ENCODE measurements at places on chromosomes 7 and 10. TPM values are rescaled to one million over a fixed set of nuclear protein-coding genes. Genes with fewer than 3 reads are reported as not detected.

Gene GJD4
- not detected for total RNA-seq

Gene OR2A12
- not detected for total RNA-seq

Gene GIGYF1
- total RNA-seq: 53.9 TPM

Gene TSPAN13
- total RNA-seq: 2.0 TPM

Gene EVX1
- total RNA-seq: not detected

Gene OR2A5
- total RNA-seq: not detected

Gene SPDYE16
- total RNA-seq: 0.14 TPM

Gene CAMK2G
- 26.4 TPM for total RNA-seq

Gene MUC12
- total RNA-seq: 0.85 TPM

Gene MYOZ1
- not detected for total RNA-seq

Gene SPDYE2
- not detected for total RNA-seq

Gene ANXA8
- 7.5 TPM for total RNA-seq

Gene ITPRID1
- total RNA-seq: not detected

Gene SAP25
- total RNA-seq: 11.8 TPM

Gene AKR1C2
- total RNA-seq: not detected

Gene ABCC2
- total RNA-seq: 0.87 TPM

Gene AVPI1
- total RNA-seq: 2.4 TPM

All from activated T-helper 2 cell treated with anti-CD3 and anti-CD28 coated beads, Interferon-gamma antibody, Interleukin-2, Interleukin-4, amounts not matched to agents 10 μg/mL and 5 μg/mL and 100 μg/mL, durations not matched to agents 14 hours and 24 hours and 36 hours (primary cell).